Testis (tissue), 5 donors: ENCODE measurements at places on chromosomes 1 and 21. TPM values are rescaled to one million over a fixed set of nuclear protein-coding genes. Genes with fewer than 3 reads are reported as not detected.

The S100A11 gene
- polyA plus RNA-seq: 275 TPM

DNA sequence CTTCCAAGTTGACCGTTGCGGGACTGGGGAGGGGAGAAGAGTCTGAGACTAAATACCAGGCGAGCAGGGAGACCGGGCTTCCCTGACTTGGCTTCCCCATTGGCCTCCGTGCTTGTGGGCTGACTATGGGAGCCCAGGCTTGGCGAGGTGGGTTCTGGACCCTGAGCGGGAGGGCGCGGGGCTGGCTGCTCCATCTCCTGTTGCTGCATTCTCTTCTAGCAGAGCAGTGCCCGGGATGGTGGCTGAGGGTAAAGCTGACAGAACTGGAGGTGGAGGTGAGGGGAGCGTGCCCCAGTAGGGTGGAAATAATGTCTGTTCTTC is 689 bp downstream of the LGR6 start:
- DNase-seq: no peak

The PLA2G2C gene
- polyA plus RNA-seq: 1.1 TPM

DNA sequence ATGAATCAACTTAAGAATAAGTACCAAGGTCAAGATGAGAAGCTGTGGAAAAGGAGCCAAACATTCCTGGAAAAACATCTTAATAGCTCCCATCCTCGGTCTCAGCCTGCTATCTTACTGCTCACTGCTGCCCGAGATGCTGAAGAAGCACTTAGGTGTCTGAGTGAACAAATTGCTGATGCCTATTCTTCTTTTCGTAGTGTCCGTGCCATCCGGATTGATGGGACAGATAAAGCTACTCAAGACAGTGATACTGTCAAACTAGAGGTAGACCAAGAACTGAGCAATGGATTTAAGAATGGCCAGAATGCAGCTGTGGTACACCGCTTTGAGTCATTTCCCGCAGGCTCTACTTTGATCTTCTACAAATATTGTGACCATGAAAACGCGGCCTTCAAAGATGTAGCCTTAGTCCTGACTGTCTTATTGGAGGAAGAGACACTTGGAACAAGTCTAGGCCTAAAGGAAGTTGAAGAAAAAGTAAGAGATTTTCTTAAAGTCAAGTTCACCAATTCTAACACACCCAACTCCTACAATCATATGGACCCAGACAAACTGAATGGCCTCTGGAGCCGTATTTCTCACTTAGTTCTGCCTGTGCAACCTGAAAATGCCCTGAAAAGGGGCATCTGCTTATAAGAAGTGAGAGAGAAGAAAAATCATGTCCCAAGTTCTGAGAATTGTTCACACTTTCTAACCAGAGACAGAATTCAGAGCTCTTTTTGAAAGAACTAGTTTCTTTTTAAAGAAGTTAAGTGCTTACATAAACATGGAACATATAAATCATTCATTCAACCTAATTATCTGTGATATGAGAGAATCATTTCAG is 35.7 kb downstream of the TOR1AIP1 start:
- DNase-seq: no peak

The ST6GALNAC5 gene
- 3.1 TPM for polyA plus RNA-seq

- DNase-seq: no peak
These were observed 5.3 kb downstream of the CREG1 start for GRCh38 chr1:167548059-167548932.

DNA sequence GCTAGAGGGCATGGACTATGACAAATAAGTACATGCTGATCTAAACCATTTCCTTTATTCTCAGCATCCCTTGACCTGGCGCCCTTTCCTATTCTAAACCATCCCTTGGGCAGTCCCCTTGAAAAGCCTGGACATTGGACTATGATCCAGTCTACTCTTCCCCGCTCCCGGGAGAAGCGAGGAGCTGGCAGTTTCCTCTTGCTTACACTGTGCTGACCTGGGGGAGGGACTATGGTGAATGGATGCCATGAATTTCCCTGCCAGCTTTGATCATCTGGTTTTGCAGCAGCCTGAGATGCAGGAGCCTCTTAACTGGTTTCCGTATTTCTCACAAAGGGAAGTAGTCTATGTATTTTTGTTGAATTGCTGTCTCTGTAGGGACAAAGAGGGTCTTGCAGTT is 121.7 kb downstream of the KIF26B start:
- DNase-seq: no peak

The TSSK3 gene
- 55.6 TPM for polyA plus RNA-seq

The CDC14A gene
- 55.9 TPM for polyA plus RNA-seq

GRCh38 chr1:10292188-10292587 is 81.8 kb downstream of the KIF1B start:
- no peak for DNase-seq

DNA sequence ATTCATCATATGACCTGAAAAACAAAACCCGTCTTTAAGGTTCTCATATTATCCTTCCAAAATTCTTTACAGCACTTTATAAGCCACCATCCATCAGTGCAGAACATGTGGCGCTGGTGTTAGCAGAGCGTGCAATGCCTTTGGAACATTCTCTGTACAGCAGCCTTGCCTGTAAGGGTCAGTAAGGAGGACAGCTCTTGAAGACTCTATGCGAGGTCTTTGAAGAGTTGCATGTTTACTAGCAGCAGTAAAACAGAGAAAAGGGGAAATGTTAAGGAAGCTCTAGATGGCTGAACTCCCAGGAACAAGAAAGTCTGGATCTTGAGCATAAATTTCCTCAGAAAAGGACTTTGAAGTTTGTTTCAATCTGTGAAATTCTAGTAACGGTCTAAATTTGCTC is 365.6 kb downstream of the DUSP10 start:
- no peak for DNase-seq

GRCh38 chr1:208653426-208653825 is 409.2 kb upstream of the PLXNA2 start:
- DNase-seq: no peak

DNA sequence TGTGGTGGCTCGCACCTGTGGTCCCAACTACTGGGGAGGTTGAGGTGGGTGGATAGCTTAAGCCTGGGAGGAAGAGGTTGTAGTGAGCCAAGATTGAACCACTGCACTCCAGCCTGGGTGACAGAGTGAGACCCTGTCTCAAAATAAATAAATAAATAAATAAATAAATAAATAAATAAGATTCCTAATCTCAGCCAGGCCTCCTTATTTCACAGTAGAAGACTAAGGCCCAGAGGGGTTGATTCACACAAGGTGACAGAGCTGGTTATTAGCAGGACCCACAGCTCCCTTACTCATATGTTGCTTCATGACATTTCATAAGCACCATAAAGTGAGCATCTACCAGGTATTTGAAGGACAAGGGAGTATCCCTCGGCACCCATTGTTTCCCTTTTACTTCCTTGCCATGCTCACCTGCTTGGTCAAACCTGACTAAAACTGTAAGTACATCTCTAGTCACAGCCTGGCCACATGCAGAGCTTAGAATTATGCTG is 32.7 kb downstream of the ALG14 start:
- no peak for DNase-seq

The DCST1 gene
- 15.2 TPM for polyA plus RNA-seq

The C1orf216 gene
- 20.5 TPM for polyA plus RNA-seq

DNA sequence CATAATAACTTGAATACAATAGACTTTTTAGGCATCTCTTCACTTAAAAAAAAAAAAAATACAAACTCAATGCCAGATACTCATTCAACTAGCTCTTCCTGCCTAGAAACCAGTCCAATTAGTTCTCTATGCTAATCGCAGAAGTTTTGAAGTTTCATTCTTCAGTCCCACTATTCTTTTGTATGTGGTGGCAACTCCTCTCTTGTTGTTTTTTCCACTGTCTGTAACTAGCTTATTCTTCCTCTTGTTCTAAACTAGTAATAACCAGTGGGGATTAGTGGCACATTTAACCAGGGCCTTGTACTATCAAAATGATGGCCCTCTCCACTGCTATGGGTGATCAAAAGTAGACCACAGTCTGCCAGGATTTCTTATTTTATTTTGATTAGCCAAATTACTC is 52.5 kb downstream of the SELENOF start:
- no peak for DNase-seq

The ABCG1 gene
- polyA plus RNA-seq: 5.1 TPM

- DNase-seq: peak; percentile 88
These were observed 28.3 kb upstream of the RAB3GAP2 start for GRCh38 chr1:220300442-220301121.

The ASCL5 gene
- not detected for polyA plus RNA-seq

DNA sequence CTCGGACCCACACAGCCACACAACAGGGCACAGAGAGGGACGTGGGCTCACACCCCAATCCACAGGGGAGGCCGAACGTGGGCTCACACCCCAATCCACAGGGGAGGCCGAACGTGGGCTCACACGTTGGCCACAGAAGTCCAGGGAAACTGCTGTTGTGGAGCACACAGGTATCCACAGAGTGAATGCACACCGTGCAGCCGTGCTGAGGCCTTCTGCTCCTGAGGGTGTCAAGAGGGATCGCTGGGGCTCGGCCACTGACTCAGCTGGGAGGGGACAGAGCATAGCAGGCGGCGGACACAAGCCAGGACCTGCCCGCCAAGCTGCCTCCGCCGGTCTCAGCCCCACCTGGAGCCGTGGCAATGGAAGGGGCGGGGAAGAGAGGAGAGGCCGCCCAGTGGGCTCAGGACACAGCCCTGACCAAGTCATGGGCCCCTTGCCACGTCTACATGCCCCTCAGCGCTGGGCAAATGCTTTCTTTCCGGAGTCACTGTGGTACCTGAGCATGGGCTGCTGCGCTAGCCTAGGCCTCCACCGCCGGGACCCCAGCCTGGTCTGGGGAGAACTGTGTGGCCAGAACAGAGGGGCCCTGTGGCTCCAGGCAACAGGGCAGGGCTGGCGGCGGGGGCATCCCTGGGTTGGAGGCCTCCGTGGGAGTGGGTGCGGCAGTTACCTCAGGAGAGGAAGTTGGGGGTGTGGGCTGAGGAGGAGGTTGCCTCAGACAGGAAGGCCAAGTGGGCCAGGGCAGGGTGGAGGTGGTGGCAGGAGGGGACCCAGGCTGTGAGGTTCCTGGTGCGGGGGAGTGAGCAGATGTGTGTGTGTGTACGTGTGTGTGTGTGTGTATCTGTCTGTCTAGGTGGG is 1.2 kb downstream of the SYTL1 start:
- DNase-seq: no peak

DNA sequence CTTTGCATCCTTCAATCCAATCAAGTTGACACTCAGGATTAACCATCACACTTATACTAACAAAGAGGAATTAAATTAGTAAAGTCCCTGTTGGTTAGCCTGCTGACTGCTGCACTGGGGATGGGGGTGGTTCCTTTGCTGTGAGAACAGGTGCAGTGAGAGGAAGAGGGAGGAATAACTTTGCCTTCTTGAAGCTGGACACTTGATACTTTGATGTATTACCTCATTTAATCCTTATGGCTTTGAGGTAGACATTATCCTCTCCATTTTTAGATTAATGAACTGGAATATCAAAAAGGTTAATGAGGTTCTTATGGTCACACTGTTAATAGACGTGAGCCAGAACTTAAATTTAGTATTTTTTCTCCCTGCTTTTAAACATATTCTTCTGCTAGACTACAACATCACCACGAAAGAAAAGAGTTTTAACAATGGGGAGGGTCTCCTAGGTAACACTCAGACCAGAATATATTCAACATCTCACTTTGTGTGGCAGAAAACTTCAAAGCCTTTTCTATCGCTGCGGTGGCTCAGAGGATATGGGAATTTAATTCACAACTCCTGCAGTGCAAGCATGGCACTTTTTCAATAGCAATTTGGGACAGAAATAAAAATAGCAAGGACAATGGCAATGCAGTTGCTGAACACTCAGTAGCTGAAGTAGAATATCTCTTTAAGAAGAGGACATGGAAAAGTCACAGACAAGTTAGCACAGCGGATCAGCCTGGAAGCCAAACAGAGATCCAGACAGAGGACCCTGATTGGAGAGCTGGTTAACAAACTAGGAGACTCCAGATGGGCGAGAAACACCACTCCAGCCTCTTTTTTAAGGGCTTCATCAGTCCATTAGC is 68.8 kb upstream of the DNAH14 start:
- DNase-seq: no peak

The IVL gene
- not detected for polyA plus RNA-seq

GRCh38 chr21:26171258-26172100 is 909 bp upstream of the APP start:
- peak; percentile 28 for DNase-seq

DNA sequence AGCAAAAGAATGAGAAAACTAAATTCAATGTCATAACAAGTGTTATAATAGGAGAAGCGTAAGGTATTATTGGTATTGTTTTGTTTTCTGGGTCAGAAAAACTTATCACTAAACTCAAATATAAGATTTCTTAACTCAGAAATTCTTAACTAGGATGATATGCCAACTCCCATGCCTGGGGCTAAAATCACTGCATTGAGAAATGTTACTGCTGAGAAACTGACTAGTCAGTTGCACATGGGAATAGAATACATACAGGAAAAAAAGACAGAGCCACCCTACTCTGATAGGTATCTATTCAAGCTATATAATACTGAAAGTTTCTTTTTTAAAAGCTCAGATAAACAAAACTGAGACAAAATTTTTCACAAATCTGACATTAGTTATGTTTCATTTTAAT is 56.3 kb downstream of the PRPF38A start:
- no peak for DNase-seq

- no peak for DNase-seq
These were observed 10.5 kb downstream of the CITED4 start for GRCh38 chr1:40851643-40852042.

DNA sequence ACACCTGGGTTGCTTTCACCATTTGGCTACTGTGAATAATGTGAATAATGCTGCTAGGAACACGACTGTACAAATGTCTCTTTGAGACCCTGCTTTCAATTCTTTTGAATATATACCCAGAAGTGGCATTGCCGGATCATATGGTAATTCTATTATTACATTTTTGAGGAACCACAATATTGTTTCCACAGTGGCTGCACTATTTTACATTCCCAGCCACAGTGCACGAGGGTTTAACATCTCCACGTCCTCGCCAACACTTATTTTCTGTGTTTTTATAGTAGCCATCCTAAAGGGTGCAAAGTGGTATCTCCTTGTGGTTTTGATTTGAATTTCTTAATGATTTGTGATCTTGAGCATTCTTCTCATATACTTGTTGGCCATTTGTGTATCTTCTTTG is 15.7 kb downstream of the FHAD1 start:
- DNase-seq: no peak
